ENCODE measurements at places on chromosomes 3 and 15.
A peak's percentile ranks its signal among the peaks of the same experiment; 100 is the strongest.

DNA sequence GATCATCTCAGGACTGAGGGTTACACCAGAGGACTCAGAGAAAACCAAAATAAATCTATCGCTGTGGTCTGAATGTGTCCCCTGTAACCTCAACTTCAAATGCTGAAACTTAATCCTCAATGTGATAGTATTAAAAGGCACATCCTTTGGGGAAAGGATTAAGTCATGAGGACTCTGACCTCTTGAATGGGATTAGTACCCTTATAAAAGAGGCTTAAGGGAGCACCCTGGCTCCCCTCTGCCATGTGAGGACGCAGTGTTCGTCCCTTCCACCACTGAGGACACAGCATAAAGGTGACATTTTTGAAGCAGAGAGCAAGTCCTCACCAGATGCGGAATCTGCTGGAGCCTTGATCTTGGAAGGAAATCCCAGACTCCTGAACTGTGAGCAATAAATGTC is 39.5 kb downstream of the SRPRB start:
- DNase-seq = no peak

DNA sequence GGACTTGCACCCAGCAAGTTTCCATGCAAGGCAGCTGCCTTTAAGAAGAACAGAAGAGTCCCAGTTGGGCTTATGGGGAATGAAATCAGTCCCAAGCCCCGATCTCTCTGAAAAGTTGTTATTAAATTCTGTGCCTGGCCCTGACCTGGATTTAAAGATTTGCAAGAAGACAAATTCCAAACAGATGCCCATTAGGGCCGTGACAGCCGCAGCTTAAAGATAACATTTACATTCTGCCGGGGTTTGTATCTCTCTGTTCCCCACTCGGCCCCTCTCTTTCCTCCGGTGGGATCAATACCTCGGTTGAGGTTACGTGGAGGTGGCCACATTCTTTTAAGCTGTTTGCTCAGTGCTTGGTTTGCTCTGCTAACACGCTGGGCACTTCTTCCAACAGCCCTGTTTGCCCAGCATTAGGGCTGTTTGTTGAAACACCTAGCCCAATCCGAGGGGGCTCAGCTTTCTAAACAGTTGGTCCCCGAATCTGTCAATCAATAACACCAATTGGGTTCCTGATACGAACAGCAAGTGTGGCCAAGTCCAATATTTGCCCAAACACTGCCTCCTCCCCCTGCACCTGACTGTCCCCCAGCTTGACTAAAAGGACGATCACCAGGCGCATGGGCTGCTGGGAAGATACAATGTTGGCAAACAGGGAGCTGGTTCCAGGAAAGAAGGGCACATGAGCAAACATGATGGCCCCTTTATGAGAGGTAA is 108.6 kb downstream of the RPLP1 start:
- DNase-seq = no peak

DNA sequence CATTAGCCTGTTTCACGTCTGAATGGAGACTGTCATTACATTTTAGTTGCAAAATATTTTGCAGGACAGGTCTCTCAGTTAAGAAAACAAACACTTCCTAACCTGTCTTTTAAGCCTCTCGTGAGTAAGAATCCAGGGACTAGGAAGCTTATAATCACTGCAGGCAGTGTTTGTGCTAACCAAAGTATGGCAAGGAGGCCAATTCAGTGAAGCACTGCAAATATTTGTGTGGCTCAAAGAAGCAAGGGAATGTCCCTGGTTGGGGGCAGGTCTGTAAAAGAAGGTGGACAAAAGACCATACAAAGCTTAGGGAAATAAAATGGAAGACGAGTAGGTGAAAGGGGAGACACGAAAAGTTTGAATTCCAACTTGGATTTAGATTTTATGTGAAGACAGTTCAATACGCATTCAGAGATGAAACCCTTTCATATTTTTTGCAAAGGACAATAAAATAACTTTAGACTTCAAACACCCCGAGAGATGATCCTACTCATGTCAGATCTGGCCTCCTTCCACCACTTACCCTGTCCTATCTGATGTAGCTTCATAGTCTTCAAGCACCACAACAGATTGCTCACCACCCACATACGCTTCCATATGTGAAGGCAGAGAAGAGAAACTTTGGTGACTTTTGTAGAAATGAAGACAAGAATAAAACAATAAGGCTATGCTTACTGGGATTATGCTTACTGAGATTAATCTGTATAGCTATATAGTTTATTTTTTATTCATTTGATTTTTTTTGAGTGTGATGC is 240.9 kb downstream of the TUSC7 start:
- no peak for DNase-seq

- DNase-seq = peak; percentile 67
Observed at GRCh38 chr3:122794779-122795673, at the start of gene SLC49A4. Gene SLC49A4 (plus strand): TSS chr3:122795069. CDS start chr3:122795193, 124 bp downstream.

- no peak for DNase-seq
Observed at GRCh38 chr3:189689625-189690024, 58.4 kb downstream of the TP63 start.
